ENCODE measurements at places on chromosomes 7 and 10.

DNA sequence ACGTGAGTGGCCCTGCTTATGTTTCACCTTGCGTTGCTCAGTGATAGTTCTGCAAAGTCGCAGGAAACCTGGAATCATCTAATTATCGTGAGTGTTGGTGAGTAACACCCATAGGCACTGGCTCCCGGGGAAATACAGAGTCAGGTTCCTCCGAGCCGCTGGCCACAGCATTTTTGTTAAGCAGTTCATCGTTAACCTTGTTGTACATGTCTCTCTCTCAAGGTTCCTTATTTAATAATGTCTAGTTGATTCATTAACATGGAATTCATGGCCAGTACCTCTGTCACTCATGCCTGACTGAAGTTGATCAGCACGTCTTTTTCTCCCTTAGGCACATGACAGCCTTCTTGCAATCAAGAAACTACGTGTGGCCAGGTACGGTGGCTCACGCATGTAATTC lies 3.1 kb upstream of the ZFAND2A start:
- DNase-seq, result no peak

DNA sequence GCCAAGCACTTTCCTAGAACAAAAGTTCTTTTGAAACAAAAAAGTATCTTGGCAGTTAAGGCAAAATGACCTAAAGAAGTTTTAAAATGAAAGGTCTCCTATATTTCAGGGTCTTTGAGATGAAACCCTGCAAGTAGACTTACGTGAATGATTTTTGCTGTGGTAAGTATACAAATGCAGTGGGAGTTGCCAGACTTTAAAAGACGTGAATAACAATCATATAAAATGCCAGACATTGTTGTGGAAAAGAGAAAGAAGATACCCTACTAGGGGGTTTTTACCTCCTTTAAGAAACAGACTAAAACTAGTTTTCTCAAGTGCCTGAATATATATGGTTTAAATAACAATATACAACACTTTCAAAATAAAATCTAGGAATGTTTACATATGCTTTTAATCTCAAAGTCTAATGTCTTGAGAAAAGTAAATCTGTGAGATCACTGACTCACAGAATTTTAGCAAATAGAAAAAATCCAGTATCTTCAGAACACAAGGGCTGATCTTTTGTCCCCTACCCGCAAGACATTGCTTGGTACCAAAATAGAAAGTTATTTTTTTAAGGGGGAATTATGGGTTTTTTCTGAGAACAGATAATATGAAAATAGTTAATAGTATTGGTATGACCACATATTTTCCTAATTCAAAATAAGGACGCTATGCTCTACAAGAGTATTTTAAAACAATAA lies 29.5 kb downstream of the LRRC17 start:
- DNase-seq, result no peak

- no peak for DNase-seq
These were observed 51.5 kb downstream of the RBM17 start for GRCh38 chr10:6140141-6140841.

GRCh38 chr7:140526787-140527664 lies 47.7 kb upstream of the MKRN1 start:
- no peak for DNase-seq

DNA sequence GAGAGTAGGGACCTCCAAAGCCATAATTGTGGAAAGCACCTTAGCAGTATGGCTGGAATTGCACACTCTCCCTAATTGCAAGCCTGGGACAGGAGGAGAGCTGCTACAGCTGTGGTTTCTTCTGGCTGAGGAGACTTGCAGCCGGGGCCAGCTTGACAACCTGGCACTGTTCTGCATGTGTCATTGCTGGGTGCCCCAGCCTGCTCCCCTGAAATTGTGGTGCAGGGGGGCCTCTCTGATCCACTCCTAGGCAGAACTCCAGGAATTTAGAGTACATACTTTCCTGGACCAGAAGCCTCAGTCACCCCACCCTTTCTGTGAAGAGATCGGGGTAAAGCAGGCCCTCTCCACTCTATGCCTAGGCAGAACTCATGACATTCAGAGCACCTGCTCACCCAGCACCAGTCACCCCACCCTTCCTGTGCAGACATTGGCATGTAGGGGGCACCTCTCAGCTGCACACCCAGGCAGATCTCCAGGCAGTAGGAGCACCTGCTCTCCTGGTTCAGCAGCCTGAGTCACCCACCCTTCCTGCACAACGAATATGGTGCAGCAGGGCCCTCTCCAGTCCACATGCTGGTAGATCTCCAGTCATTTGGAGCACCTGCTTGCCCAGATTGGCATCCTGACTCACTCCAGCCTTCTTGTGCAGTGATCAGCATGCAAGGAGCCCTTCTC lies 34.4 kb upstream of the DYNC1I1 start:
- DNase-seq, result no peak

- no peak for DNase-seq
These were observed 553 bp downstream of the VDAC2 start for GRCh38 chr10:75211007-75211691.

DNA sequence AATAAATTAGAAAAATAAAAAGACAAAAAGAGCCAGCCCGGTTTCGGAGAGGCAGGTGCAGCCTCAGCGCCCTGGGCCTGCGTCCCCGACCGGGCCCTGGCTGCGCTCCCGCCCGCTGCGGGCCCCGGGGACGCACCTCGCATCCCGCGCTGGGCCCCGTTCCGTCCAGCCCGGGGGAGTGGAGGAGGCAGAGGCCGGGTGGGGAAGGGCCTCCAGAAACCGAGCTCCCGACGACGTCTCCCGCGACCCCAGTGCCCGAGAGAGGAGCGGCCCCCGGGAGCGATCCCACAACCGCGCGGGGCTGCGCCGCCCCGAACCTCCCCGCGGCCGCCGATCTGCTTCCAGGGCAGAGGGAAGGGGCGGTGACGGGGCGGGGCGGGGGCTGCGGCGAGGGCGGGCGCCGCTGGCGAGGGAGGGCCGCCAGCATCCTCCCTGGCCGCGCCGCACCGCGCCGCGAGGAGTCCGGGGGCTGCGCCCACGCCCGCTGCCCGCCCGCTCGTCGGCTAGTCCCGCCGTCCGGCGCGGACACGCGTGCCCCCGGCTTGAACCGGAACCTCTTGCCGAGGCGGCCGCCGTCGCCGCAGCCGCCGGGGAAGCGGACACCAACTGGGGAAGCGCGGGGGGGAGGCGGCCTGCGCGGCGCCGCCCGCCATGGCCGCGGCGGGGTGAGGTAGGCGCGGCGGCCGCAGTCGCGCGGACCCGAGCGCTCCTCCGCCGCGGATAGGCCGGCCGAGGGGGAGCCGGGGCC lies at the start of gene CCNY:
Gene CCNY, plus strand, starts transcription at position 426 of the 748 bp plus-strand sequence. CDS start 545 bp downstream, outside the sequence.
- peak; percentile 58 for DNase-seq

GRCh38 chr7:129845972-129846327 lies 106.8 kb downstream of the UBE2H start:
- no peak for DNase-seq

- DNase-seq, result no peak
These were observed 8.9 kb upstream of the TRDMT1 start for GRCh38 chr10:17210361-17210760.

DNA sequence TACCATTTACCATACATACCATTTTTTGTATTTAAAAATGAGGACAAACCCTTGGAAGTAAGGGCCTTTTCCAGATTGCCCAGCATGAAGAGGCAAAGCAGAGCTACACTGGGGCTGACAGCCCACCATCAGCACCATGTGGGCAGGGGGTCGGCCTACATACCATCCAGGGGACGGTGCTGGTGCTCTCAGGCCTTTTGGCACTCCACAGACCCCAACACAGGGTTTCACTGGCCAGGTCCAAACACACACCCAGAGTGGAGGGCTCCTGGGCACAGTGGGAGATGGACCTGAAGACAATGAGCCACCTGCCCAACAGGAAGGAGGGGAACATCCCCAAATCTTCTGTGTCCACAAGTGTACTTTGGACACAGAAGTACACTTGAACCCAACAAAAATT lies 69.2 kb upstream of the CAMK2B start:
- DNase-seq, result no peak

GRCh38 chr7:137423321-137423720 lies 79.8 kb upstream of the PTN start:
- DNase-seq, result no peak

GRCh38 chr10:95748349-95748748 lies 7.6 kb upstream of the ENTPD1 start:
- DNase-seq, result no peak
